ENCODE measurements at places on chromosomes 5 and 9.

DNA sequence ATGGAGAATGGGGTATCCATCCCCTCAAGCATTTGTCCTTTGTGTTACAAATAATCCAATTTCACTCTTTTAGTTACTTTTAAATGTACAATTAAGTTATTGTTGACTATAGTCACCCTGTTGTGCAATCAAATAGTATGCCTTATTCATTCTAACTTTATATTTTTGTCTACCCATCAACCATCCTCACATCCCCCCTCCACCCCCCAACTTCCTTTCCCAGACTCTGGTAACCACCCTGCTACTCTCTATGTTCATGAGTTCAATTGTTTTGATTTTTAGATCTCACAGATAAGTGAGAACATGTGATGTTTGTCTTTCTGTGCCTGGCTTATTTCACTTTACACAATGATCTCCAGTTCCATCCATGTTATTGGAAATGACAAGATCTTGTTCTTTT lies 15.4 kb upstream of the RANBP17 start:
- DNase-seq: no peak

DNA sequence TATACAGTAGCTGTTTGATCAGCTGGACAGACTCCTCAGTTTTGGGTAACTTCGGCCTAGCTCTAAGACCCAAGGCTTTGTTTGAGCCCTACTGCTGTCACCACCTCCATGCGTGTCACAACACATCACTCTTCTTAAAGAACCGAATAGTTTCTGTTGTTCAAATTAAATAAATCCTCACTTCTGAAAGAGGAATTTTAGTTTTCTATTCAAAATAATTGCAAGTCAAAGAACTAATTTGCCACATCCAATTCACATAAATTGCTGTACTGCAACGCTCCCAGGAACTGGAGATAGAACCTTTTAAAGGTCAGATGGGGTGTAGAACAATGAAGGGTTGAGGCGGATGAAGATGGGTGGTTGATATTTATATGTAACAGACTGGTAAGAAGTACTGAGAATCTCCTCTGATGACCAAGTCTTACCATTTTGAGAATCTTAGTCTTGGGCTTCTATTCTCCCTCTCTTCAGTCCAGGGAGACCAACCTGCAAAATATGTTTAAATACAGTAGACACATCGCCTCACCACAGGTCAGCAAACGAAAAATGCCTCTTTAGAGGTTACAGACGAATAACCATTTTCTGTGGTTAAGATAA lies 1.6 kb downstream of the NREP start:
- no peak for DNase-seq

DNA sequence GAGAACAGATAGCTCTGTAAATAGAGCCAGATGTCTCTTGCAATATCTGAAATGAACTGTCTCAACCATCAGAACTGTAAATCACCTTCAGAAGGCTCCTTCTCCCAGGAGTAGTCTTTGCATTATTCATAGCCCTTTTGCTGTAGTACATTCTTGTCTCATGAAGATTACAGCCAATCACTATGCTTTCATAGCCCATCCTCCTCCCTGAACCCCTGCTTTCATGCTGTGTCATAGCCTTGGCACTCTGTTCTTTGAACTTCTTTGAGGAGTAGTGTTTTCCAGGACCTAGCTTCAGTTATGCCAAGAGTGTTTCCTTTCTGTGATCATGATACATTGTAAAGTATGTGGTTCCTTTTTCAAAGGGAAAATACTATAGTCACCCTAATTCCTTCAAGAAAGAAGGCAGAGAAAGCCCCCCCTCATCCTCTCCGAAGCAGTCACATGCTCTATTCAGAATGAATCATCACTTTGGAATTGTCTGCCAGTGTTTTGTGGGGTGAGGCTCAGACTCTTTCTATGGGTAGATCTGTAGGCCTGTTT lies 61.1 kb downstream of the GRIA1 start:
- no peak for DNase-seq

DNA sequence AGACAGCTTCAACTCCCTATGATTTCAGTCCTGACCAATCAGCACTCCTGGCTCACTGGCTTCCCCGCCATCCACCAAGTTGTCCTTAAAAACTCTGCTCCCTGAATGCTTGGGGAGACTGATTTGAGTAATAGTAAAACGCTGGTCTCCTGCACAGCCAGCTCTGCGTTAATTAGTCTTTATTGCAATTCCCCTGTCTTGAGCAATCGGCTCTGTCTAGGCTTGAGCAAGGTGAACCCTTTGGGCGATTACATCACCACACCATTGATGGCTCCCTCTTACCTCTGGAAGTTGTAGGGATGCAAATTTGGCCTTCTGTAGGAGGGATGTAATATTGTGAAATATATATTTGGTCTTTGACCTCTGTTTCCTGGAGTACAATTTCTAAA lies 2.9 kb upstream of the SLC23A1 start:
- DNase-seq: no peak

- DNase-seq: no peak
Observed at GRCh38 chr5:40605295-40605958, 74.3 kb upstream of the PTGER4 start.

- DNase-seq: no peak
Observed at GRCh38 chr5:56094579-56095361, 100.0 kb upstream of the IL6ST start.

- DNase-seq: no peak
Observed at GRCh38 chr5:105274079-105274478, 1711.5 kb upstream of the NUDT12 start.

GRCh38 chr5:170310256-170310926 lies 12.8 kb upstream of the LCP2 start:
- DNase-seq: no peak

DNA sequence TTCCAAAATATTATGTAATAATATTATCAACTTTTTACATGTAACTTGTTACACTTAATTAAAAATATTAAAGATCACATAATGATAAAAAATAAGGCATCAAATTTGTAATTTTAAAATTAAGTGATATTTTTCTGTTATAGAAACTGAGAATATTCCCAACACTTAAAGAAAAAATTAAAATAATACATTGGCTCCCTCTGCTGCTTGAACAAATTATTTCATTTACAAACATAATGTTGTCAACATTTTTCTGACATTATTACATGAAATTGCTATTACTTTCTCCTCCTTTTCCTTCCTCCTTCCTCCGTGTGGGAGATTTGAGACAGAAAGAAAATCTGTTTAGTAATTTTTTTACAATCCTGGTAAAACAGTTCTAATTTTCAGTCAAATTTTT lies 42.3 kb downstream of the RNF180 start:
- no peak for DNase-seq

DNA sequence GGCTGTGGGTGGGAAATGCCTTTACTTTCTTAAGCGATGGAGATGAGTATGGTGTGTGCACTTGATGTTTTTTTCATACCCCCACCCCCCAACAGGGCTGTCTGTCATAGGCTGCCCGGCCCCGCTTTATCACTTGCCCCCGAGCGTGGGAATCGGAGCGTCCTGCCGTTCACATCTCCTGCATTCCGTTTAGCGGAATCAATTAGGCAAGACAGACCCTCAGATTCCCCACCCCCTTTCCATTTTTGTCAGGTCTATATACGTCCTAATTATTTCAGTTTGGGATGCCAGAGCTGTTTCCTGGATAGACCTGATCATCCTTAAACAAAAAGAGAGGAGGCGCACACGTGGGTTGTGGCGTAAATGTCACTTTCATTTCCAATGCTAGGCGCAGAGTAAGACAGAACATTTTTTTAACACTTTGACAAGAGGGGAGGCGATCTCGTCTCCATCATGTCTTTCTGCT lies 217.2 kb downstream of the MEF2C start:
- DNase-seq: no peak

GRCh38 chr5:158387499-158387898 lies 528.6 kb upstream of the CLINT1 start:
- DNase-seq: no peak

- no peak for DNase-seq
Observed at GRCh38 chr9:134640506-134641172, 964 bp upstream of the COL5A1 start.

DNA sequence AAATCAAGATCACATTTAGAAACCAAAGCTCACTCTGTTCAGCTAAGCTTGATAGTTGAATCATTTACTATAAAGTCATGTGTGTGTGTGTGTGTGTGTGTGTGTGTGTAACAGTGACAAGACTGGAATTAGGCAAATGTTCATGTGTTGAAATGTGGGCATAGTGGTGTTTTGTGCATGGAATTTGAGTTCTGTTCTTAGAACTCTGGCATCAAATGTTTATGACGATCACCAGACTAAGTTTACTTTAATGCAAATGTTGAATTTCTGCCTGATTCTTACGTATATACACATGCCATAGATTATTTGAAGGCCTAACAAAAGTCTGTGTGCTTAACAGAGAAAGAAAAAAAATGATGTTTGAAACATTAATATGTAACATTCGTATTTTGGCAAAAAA lies 72.8 kb upstream of the COL5A1 start:
- no peak for DNase-seq

DNA sequence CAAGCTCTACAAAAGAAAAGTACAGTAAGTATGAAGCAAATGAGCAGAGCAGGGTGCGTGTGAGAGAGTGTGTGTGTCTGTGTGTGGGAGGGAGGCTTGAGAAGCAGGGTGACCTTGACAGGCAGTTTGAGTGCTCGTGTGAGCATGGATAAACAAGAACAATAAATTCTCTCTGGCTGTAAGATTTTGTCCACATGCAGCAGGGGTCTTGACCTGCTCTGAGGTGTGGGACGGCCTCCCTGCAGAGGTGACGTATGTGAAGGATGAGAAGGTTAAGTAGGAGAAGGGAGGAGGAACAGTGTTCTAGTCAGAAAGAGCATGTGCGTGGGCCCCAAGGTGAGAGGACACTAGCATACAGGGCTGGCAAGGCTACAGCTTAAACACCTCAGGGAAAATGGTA lies 49.0 kb downstream of the SPTLC1 start:
- no peak for DNase-seq

GRCh38 chr5:128213340-128213739 lies 129.8 kb downstream of the SLC12A2 start:
- DNase-seq: no peak

DNA sequence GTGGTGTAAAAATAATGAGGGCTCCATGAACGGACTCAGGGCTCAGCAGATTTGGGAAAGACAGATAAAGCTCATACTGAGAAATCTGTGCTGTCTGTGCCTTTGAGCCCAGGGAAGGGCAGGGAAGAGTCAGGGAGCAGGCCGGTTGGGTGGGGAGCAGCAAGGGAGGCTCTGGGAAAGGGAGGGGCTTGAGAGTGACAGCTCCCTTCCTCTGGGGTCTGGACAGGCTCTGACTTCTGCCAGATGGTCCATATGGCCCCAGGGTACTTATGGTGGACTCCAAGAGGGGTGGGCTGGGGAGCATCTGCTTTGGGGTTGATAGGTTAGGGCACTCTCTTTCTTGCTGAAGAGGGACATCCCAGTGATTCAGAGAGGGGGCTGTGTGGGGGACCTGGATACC lies 2.1 kb downstream of the NPR2 start:
- no peak for DNase-seq

GRCh38 chr5:107058803-107059202 lies 611.9 kb downstream of the EFNA5 start:
- no peak for DNase-seq

DNA sequence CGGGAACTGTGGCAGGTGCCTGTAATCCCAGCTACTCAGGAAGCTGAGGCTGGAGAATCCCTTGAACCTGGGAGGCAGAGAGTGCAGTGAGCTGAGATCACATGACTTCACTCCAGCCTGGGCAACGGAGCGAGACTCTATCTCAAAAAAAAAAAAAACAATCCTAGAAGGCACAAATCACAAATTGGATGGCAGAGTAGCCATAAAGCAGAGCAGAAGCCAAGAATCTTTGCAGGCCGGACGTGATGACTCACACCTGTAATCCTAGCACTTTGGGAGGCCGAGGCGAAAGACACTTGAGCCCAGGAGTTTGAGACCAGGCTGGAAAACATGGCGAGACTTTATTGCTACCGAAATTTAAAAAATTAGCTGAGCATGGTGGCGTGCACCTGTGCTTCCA lies 9.2 kb upstream of the FUBP3 start:
- no peak for DNase-seq

DNA sequence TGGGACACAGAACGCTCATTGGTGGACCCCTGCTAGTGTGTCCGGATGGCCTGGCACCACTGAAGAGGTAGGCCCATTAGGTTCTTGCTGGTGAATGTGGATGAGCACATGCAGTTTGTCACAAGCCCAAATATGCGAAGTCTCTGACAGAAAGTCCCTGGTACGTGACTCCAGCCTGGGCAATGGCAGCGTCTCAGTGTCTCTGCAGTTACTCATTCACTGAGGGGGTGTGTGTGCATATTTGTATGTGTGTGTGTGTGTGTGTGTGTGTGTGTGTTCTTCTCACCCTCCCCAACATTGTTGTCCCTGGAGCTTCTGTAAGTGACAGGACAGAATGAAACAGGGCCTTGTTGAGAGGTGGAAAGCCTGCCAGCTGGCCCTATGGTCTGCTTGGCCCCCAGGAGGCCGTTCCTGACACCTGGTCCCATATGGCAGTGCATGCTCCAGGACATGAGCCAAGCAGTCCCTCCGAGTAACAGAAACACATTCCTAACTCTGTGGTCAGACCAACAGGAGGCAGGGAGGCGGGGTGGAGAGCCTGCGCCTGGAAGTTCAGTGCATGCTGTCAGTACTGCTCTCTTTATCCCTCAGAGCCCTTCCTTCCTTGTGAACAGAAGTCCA lies 169.9 kb downstream of the SLC28A3 start:
- no peak for DNase-seq

DNA sequence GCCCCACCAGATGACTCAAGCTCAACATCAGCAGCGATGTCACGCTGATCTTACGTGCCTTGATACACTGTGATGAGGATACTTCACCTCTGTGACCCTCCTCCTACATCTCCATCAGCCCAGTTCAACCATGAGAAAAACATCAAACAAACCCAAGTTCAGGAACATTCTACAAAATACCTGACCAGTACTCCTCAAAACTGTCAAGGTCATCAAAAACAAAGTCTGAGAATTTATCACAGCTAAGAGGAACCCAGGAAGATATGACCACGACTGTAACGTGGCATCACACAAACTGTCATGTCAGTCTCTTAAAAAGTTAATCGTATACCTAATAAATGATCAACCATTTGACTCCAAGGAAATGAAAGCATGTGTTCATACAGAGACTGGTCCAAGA lies 90.8 kb downstream of the COL23A1 start:
- peak; percentile 4 for DNase-seq

Data from mesenteric fat pad (tissue), 1 donor.